ENCODE measurements at places on chromosomes 3 and 15.
A peak's percentile ranks its signal among the peaks of the same experiment; 100 is the strongest.

DNA sequence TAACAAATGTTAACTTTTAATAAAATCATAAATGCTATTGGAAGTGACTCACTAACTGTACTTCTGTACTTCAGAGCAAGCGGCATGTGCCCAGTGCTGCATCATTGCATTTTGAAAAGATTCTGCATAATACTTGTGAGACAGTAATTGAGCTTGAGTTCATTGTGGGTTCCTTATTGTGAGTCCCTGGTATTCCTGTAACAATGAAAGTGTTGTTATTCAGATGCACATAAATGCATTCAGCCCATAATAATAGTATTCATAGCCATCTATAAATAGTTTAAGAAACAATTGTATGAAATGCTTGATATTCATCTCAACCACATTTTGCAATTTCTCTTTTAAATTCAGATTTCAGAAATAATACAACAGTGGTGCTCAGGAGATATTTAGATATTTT is 976.4 kb downstream of the CADM2 start:
- no peak for DNase-seq

GRCh38 chr15:36960179-36960946 is 140.0 kb downstream of the MEIS2 start:
- DNase-seq, result no peak

DNA sequence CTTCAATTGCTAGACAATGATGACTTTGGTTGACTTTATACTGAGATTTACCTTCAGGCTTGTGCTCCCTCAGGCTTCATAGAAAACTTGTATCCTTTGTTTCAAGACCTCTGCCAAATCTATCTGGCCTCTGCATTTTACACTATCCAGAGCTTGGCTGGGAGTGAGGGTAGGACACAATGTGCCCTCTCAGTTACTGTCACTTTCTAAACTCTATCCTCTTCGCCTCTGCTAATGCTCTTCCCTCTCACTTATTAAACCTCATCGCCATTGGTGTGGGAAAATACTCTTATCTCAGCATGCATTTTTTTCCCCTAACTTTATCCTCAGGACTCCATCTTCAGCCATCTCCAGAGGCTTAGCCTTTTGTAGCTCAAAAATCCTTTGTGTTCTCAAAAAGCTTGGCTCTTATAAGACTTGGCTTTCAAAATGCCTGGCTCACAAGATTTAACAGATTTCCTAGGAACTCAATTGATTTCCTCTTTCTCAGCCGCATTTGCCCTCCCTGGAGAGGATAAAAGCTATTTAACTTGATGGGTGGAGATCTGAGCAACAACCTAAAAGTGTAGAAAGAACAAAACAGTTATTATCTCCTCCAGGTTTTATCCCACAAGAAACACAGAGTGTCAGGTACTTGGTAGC is 28.3 kb downstream of the SUCNR1 start:
- no peak for DNase-seq

GRCh38 chr3:7964899-7965298 is 536.7 kb upstream of the LMCD1 start:
- no peak for DNase-seq

GRCh38 chr3:189710620-189711402 is 79.6 kb downstream of the TP63 start:
- DNase-seq, result no peak

- no peak for DNase-seq
These were observed 5.9 kb upstream of the PPP1R2 start for GRCh38 chr3:195548987-195549386.

DNA sequence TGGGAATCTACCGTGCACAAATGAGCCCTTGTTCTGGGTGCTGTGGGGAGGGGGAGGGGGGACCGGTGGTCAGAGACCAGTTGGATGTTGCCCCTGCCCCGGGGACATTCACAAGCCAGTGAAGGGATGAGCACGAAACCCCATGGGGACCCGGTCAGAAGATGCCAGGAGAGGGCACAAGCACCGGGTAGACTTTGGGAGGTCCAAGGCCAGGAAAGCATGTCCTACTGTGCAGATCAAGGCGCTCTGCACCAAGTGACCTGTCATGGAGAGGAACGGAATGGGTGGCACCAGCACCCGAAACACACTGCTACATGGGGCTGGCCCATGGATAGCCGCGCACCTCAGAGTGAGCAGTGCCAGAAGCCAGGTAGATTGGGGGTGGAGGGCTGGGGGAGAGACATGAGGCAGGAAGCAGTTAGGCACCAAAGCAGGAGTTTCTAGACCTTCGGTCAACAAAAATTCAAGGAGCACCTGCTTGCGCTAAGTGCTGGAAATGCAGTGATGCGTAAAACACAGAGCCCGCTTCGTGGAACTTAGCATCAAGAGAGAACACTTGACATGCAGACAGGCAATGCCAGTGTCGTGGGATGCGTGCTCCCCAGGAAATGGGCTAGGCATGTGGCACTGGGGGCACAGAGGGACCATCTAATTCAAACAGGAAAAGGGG is 99.1 kb downstream of the CPN2 start:
- no peak for DNase-seq

DNA sequence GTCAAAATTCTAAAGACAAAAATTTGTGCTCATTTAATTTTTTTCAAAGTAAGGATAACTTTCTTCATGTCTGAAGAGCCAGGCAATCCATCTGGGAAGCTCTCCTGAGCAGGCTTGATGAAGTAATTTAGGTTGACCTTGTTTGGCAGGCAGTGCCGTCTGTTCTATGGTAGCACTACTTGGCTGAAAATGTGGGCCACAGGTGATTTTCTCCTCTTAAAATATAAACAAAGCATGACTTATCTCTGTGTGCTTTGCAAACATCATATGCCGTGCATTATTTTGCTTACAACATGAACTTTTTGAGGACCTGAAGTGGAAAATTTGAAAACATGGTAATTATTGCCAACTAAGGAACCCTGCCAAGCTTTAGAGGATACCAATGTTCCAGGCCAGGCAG is 143.2 kb downstream of the RAP2B start:
- DNase-seq, result no peak

DNA sequence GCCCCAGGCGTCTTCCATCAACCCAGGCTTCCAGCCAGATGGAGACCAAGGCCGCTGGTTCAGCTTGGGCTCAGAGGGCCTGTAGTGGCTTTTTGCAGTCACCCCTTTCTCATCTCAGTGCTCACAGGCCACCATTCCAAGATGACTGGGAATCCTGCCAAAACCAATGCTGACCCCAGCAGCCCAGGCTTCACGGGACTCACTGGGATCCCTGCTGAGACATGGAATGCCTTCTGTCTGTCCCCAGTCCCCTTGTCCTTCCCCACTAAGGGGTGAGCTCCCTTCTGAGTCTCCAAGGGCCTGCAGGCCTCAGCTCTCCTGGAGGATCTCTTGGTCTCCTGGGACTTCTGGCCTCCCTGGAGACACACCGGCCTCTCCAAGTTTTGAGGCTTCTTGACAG is 77.4 kb upstream of the SEC13 start:
- no peak for DNase-seq

DNA sequence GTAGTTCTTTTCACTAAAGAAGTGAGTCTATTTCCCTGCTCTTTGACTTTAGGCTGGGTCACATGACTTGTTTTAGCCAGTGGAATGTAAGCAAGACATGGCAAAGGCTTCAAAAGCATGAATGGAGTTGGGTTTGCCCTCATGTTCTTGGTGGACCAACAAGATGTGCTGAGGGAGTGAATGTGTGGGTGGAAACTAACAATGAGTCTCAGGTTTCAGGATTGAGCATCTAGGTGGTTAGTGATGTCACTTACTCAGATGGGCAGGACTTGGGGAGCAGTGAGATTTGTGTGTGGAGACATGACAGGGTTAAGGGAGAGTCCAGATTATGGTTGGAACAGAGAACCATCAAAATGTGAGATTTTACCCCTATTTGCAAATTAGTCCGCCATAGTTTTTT is 181.4 kb upstream of the UBE2E1 start:
- DNase-seq, result no peak

GRCh38 chr15:94004697-94005096 is 226.7 kb upstream of the MCTP2 start:
- DNase-seq, result no peak

DNA sequence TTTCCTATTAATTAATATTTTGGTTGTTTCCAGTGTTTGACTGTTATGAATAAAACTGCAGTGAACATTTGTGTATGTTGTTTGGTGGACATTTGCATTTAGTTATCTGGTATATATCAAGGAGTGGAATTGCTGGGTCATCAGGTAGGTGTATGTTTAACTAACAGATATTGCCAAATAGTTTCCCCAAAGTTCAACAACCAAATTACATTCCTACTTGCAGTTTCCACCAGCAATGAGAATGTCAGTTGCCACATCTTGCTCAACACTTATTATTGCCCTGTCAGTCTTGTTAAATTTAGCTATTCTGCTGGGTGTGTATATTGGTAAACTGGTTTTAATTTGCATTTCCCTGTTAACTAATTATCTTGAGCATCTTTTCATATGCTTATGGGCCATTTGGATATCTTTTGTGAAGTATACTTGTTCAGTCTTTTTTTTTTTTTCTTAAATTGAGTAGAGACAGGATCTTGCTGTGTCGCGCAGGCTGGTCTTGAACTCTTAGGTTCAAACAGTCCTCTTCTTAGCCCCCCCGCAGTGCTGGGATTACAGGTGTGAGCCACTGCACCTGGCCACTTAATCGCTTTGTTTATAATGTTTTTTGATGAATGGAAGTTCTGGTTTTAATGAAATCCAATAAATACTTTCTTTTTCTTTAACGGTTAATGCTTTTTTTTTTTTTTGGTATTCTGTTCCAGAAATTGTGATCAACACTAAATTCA is 7.9 kb downstream of the FEM1B start:
- DNase-seq, result no peak

- DNase-seq, result no peak
These were observed 411.2 kb upstream of the TBL1XR1 start for GRCh38 chr3:177608443-177608842.

DNA sequence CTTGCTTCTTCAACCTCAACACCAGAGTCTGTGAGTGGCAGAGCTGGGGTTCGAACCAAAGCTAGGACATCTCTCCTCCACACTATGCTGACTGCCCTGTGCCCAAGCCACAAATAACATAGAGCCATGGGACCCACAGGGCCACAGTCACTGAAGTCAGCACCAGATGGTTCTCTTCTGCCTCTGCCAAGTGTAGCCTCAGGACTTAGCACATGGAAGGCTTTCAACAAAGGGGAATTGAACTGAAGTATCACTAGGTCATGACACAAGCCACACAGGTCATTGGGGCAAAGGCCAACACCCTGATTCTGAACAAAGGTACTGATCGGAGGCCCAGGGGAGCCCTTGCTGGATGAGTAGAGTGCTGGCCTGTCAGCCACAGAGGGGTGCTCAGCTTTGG is 83.6 kb downstream of the BDH1 start:
- no peak for DNase-seq

GRCh38 chr15:64148581-64148980 is 3.0 kb upstream of the SNX22 start:
- no peak for DNase-seq

- no peak for DNase-seq
These were observed 347.5 kb upstream of the TMCO5A start for GRCh38 chr15:37586976-37587375.

GRCh38 chr3:48679411-48680391 is 6.0 kb downstream of the NCKIPSD start:
- DNase-seq, result no peak

- DNase-seq, result peak; percentile 59
These were observed 57.9 kb downstream of the ARHGAP31 start for GRCh38 chr3:119352034-119352609.

- DNase-seq, result no peak
These were observed 276.3 kb upstream of the MCTP2 start for GRCh38 chr15:93954985-93955571.

DNA sequence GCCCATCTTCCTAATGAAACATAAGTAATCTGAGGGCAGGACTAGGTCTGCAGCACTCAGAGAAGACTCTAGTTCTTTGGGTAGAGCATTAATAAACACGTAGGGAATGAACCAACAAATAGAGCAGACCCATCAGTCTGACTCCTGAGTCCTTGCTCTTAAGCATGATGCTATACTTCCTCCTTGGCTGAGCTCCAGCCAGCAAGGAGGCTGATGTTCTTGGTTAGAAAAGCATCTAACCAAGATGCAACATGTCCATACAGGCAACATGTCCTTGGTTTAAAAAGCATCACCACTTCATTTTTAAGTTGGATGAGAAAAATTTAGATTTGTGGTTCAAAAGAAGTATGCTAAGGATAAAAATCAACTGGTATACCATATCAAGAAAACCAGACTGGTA is 8.5 kb upstream of the MYH15 start:
- no peak for DNase-seq

GRCh38 chr3:173410436-173410835 is 12.9 kb downstream of the NLGN1 start:
- DNase-seq, result no peak

DNA sequence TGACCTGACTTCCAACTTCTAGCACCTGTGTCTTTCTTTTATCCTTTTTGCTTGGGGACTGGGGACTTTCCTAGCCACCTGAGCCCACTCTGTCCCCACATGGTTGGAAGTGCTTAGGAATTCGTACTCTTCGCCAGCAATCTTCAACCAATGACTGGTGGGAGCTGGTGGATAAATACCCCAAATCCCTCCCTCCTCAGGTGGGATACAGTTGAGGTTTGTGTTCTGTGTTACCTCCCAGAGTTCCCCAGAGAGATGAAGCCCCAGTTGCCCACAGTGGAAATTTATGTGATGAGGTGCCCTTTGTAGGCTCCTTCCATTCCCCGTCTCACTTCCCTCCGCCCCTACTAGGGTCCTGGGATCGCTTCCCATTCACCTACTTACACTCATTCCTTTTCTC is 40.1 kb upstream of the CFAP161 start:
- no peak for DNase-seq

DNA sequence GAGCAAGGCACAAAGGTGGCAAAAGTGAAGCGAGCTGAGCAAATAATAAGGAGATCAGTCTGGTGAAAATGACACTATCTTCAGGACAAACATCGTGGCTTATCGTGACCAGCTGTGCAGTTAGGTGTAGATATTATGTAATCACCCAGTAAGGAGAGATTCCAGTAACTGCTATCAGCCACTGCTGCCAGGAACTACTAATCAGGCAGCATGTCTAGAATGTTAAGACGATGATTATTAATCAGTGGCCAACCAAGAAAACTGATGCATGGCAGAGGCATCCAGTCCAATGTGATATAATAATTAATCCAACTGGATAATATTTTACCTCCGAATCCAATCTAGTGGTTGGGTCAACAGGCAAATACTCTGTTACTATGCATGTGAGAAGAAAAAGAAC is 252.7 kb upstream of the ZPLD1 start:
- no peak for DNase-seq

- DNase-seq, result no peak
These were observed 351.0 kb upstream of the THRB start for GRCh38 chr3:24845524-24846155.

GRCh38 chr3:52230461-52230860 is 5.0 kb upstream of the TLR9 start:
- DNase-seq, result no peak

GRCh38 chr15:56868170-56868569 is 50.3 kb upstream of the TCF12 start:
- no peak for DNase-seq

Measured in activated CD8-positive, alpha-beta memory T cell treated with anti-CD3 and anti-CD28 coated beads, Interleukin-2, amount 50 U/mL, for 4 hours (primary cell).